ENCODE measurements at places on chromosomes 1 and 21.

GRCh38 chr21:41833497-41834115, 45.5 kb downstream of the PRDM15 start:
- no peak for DNase-seq

GRCh38 chr1:65213271-65214023, 65.4 kb downstream of the AK4 start:
- no peak for DNase-seq

DNA sequence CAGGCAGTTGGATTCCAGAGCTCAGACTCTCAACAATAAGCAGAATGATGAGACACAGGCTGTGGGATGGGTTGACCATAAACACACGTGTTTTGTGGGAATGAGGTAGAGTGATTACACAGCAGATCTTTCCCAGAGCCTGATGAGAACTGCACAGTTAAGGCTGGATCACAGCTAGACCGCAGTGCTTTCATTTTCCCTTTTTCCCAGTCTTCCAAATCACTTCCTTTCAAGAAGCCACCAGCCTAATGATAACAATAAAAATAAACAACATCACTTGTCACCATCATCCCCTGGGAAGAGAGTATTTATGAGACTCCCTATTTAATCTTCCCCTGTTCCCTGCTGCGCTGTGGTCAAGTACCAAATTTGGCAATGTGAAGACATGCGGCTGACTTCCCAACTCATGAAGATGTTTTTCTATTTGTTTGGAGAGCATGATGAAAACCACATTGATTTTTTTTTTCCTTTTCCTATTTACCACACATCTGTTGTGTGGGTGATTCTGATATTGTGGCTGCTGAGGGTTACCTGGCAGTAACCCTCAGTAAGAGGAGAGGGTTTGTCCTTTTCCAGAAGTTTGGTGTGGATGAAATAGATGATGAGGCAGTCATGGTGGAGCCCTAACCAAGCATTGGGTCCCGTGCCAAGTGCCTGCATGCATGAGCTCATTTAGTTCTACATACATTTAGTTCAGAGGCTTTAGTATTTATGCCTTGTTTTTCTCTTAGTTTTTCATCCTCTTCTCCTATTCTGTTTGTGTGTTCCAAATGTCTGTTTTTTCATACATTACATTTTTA, 248.9 kb upstream of the HOOK1 start:
- no peak for DNase-seq

DNA sequence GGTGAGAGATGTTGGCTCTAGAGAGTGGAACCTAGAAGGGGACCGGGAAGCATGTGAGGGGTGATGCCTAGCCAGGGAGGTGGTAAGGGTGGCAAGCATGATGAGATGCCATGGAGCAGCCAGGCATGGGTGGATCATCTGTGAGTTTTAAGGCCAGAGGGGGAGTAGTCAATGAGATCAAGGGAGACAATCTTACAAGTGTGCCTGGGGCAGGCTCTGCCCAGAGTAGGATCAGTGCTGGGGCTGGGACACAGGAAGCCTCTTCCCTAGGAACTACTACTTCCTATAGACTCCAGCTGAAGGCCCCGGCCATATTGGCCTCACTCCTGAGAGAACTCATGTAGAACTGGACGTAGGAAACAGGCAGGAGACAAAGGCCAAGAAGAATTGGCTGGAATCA, 192.4 kb upstream of the CSF3R start:
- DNase-seq, result no peak

GRCh38 chr1:42797979-42798378, 13.2 kb downstream of the TMEM269 start:
- DNase-seq, result no peak

- DNase-seq, result no peak
Measured at GRCh38 chr21:30271156-30271555, 11.6 kb downstream of the KRTAP24-1 start.

DNA sequence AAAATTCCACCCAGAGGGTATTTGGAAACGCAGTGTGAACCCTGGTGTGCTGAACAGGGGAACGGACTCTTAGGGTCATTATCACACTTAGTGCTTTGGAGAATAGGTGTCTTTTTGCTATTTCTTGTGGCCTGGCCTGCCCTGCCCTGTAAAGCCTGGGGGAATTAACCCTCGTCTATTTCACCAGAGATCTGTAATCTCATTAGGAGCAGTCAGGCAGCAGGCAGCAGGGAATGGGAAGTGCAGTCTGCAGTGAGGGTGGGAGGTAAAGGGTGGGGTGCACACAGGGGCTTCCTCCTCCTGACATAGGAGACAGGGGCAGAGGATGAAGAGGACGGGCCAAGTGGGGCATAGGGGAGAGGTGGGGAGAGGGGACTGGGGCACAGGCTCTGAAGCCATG, 1.1 kb upstream of the SLC1A7 start:
- no peak for DNase-seq

DNA sequence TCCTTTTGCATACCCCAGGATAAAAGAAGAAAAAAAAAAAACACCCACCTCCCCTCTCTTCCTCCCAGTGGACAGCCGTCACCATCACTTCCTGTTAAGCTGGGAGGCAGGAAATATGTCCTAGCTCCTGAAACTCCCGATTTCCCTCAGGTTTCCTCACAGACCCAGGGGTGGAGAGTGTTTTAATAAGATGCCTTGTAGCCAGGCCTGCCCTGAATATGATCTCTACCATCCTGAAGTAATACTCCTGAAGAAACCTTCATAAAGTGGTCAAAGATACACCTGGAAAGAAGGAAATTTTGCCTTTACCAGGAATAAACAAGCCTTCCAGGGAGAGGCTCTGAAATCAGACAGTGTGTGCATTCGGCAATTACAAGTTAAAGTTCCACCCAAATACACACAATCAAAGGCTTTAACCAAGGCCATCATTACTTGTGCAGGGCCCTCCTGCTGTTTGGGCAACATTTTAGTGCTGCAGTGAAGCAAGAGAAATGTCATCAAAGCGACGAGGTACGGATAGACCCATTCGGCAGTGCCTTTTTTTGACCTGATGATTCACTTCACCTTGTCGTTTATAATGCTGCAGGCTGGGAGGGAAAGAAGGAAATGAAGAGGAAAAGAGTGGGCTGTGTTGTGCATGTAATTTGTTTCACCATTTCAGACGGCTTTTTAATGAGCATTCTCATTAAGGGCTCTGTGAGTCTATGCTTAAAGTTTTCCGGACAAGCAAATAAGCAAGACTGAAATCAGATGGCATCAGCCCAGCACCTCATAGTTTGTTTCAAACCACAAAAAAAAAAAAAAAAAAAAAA, 41.0 kb upstream of the RASAL2 start:
- DNase-seq, result no peak

- DNase-seq, result no peak
Measured at GRCh38 chr1:36753451-36753850, 270.7 kb upstream of the CSF3R start.

- no peak for DNase-seq
Measured at GRCh38 chr1:230790026-230790425, 42.8 kb downstream of the CAPN9 start.

DNA sequence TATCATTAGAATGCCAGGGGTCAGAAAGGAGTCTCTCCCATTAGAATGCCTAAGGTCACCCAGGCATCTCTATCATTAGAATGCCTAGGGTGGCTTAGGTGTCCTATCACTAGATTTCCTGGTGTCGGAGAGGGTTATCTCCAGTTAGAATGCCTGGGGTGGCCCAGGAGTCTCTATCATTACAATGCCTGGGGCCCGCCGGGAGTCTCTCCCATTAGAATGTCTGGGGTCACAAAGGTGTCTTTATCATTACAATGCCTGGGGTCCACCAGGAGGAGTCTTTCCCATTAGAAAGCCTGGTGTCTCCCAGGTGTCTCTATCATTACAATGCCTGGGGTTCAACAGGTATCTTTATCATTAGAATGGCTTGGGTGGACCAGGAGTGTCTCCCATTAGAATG, 56.2 kb downstream of the RNF187 start:
- DNase-seq, result no peak

GRCh38 chr1:45205011-45205909, 1.1 kb downstream of the ZSWIM5 start:
- no peak for DNase-seq

- no peak for DNase-seq
Measured at GRCh38 chr1:150554086-150554452, 4.9 kb downstream of the ADAMTSL4 start.

DNA sequence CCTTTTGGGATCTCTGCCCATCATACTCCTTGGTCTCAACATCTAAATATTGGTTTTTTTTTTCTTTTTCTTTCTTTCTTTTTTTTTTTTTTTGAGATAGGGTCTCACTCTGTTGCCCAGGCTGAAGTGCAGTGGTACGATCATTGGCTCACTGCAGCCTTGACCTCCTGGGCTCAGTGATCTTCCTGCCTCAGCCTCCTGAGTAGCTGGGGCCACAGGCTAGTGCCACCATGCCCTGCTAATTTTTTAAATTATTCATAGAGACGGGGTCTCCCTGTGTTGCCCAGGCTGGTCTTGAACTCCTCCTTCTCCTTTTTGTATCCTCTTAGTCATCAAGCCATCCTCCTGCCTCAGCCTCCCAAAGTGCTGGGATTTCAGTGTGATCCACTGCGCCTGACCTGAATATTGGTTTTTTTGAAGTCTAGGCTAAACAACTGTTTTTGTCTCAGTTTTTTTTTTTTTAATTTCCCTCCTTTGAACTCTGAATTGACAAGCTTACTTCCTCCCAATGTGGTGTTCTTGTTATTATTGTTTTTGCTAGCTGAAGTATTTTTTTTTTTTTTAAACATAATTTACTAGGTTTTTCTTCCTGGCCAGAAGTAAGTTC, 30.9 kb downstream of the MAPKAPK2 start:
- no peak for DNase-seq

- DNase-seq, result no peak
Measured at GRCh38 chr1:228851193-228851592, 115.9 kb downstream of the RHOU start.

- no peak for DNase-seq
Measured at GRCh38 chr1:234614081-234614489, 4.1 kb upstream of the IRF2BP2 start.

DNA sequence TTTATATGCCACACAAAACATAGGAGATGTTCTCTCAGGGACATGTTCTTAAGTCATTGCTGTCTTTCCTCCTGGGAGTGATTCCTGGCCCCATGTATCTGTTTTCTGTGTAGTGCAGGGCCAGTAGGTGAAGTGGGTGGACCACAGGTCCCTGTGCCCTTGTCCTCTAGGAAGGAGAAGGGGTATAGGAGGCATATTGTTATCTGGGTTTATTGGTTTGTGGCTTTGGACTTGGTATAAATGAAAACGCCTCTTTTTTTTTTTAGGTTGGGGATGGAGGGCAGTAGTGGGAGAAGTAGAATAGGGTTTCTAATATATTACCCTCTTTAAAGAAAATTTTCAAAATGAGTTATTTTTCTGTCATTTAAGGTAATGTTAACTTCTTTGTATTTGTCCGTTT, 29.4 kb downstream of the DYRK1A start:
- no peak for DNase-seq

- no peak for DNase-seq
Measured at GRCh38 chr21:22955559-22955958, 1957.3 kb downstream of the NCAM2 start.

DNA sequence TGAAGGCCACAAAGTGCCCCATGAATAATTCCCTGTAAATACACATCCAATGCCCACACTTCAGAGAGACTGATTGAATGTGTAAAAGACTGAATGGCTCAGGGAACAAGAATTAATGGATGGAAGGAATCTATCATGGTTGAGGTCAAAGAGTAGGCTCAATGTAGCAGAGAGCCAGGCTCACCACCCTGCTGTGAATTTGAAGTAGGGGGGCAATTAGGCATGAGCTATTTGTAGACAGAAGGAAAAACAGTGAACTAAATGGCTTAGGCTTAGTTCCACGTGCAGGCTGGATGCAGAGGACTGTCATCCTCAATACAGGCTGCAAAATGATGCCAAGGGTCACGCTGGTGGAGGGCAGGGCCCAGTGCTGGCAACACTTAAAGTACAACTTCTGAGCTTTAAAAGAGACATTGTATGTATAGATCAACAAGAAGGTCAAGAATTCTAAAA, 22.9 kb upstream of the IGSF3 start:
- no peak for DNase-seq

GRCh38 chr1:167099851-167100250, 6.0 kb downstream of the STYXL2 start:
- no peak for DNase-seq

DNA sequence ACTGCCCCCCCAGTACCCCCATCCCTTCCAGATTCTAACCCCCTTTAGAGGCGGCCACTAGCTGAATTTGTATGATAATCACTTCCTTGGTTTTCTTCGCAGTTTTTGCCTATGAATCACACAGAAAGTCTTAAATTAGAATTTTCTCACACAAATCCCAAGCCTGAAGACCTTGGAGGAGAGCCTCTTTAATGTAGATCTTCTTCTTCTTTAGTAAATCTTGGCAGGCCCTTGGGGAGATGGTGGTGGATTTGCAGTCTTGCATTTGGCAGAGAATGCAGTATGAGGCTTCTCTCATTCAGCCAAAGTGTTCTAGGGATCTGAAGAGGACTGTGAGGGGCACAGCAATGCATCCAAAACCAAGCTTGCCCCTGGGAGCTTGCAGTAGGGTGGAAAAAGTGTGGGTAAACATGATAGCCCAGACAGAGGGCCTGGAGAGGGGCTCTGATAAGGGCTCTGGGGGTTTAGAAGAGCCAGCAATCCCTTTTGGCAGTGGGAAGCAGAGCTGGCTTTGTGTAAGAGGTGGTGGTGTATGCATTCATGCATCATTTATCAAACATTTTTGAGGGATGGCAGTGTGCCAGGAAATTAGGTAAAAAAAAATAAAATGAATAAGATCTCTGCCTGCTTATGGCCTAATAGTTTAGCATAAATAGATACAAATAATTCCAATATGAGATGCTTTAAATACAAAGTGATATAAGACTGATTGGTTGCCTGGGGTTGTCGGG, 7.7 kb upstream of the CDC42 start:
- DNase-seq, result no peak

GRCh38 chr1:164699815-164700491, 141.0 kb downstream of the PBX1 start:
- DNase-seq, result no peak

- DNase-seq, result no peak
Measured at GRCh38 chr1:199155166-199156019, 516.6 kb downstream of the PTPRC start.

DNA sequence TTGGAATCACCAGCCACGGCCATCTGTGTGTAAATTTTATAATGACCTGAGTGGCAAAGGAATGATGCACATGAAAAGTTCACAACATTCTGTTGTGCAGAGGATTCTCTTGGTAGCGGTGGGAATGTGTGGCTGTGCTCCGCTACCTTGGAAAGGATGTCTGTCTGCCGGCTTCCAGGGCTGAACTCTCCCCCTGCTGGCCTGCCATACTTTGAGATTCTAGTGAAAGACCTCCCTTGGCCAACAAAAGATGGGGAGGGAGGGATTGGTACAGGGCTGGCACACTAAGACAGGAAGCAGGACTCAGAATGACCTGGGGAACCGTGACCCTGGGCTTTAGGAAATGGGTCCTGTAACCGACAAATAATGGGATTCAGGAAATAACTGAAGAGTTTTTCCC, 194.5 kb upstream of the PLD5 start:
- no peak for DNase-seq

DNA sequence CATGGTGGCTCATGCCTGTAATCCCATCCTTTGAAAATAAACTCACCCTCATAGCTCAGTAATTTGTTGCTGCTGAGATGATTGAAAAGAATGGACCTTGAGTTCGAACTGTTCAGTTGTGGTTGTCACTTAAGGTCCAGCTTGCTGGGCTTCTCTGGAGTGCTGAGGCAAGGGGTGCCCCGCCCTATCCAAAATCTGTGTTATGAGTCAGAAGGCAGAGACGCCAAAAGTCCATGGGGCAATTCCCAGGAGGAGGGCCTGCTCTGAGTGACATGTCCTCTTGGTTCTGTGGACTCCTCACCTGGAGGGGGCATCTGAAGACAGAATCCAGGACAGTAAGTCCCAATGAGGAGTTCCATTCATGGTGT, 64.8 kb downstream of the MYOM3 start:
- no peak for DNase-seq

GRCh38 chr1:242178924-242179708, 180.2 kb upstream of the MAP1LC3C start:
- DNase-seq, result no peak

Data from NCI-H774 (cell line).